ENCODE measurements at places on chromosomes 11 and 22.

DNA sequence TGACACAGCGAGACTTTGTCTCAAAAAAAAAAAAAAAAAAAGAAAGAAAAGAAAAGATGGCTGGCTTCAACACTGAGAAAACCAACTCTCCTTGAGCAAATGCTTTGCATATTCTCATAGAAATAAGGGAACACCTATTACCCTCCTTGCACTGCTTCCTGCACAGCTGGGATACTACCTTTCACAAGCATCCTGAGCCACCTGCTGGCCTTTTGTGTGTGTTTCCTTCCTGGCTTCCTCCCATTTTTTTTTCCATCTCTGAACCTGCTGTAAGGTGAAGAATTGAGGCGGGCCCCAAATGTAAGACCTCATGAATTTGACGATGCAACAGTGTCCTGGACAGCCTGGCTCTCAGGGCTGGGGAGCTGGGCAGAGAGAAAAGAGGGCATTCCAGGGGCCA is 1.9 kb upstream of the RFPL3 start:
- peak; percentile 55 for DNase-seq

- no peak for DNase-seq
Measured at GRCh38 chr11:91136631-91137030, 913.8 kb upstream of the CHORDC1 start.

- peak; percentile 7 for DNase-seq
Measured at GRCh38 chr11:94171693-94172440, 43.2 kb downstream of the PANX1 start.

DNA sequence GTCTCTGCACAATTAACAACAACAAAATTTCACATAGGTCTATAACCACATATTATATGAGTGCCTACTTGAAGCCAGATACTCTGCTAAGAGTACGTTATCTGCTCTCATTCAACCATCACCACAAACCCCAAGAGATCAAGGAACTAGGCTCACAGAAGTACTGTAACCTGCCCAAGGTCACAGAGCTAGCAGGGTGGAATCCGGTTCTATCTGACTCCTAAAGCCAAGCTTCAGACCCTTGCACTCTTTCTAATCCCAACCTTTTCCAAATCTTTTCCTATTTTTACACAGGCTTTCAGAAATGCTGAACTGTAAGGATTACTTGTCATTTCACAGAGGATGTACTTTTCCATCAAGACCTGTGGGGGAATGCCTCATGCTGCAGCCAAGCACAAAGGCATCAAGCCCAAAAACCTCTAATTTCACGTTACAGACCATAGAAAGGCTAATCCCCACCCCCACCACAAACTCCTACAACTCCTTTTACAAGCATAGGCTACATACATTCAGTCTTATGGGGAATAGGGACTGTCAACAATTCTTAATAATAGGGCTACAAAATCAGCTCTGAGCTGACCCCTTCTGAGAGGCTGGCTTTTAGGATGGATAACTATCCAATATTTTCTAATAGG is 927 bp downstream of the PRCP start:
- DNase-seq: no peak

DNA sequence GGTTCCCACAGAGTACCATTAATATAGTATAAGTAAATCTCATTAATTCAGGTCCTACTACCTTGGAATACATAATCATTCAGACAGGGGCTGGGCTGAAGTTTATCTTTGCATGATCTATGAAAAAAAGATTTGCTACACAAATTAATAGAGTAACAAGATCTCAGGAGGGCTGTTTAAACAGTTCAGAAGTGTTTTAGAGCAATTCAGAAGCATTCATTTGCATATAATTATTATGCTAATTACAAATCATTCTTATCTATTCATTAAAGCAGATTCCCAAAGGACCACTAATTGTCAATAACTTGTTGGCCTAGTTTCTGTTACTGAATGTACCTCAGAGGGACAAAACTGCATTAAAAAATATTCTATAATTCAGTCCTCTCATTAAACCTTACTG is 40.5 kb downstream of the PITPNB start:
- DNase-seq: no peak

GRCh38 chr11:95517453-95517852 is 272.1 kb downstream of the FAM76B start:
- DNase-seq: no peak

DNA sequence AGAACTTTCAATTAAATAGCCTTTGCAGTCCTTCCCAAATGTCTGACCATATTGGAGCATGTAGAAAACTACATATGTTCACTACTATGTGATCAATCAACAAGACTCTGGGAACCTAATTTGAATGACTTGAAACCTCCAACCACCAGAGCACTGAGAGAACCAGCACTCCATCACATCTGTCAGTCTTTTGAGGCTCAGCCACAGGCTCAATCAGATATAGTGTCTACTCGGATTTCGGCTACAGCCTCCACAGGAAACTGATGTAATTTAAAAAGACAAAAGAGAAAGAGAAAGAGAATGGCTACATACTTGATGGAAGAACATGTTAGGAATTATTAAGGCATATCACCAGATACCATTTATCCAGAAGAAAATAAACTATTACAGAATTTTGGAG is 859.0 kb downstream of the FAM181B start:
- no peak for DNase-seq

DNA sequence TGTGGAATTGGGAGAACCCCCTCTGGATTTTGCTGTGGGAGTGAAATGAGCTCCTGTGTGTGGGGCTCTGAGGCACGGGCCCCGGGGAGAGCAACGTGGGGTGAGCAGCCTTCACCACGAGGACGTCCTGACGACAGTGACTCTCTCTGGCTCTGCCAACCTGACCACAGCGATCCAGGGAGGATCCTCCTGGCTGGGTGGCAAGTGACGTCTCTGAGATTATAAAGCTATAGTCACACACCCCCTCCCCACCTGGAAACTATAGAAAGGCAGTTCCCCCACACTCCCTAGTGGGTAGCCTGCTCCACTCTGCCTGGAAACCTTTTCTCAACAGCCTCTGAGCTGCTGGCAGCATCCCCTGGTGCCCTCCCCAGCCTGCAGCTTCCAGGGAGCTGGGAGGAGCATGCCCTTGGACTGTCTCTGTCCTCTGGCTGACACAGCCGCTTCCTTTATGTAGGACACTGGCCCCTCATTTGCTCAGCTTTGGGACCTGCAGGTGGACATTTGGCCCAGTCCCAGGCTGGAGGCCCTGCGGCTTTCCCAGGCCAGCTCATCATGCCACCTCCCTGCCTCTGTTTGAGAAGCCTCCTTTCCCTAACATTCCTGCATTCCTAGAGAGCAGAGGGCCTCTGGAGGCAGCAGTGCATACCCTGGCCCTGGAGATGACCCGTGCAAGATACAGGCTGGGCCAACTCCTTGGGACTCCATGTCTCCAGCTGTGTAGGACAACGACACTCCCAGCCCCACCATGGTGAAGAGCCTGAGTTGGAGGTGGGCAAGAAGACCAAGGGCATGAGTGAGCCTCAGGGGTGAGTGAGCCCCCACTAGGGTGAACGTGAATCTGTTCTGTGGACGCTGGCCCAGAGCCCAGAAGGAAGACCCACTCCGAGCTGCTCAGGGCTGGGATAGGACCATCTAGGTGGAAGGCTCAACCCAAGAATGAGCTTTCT is 314.0 kb downstream of the NTM start:
- DNase-seq: no peak

- no peak for DNase-seq
Measured at GRCh38 chr11:3959015-3959902, 103.8 kb downstream of the STIM1 start.

DNA sequence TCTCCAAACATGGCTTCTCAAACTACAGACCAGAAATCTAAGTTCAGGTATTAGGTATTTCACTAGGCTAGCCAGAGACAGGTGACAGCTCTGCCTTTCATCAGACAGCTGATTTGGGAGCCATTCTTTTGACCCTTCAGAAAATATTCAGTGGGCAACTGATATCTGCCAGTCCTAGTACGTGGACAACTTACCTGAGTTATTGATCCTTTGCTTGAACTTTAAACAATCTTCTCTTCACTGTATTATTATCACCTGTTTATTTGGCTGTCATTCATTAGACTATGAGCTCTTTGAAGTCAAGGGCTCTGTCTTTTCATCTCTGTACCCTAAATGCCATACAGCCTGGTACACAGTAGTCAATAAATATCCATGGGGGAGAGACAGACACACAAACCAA is 17.2 kb downstream of the TRIM66 start:
- no peak for DNase-seq

DNA sequence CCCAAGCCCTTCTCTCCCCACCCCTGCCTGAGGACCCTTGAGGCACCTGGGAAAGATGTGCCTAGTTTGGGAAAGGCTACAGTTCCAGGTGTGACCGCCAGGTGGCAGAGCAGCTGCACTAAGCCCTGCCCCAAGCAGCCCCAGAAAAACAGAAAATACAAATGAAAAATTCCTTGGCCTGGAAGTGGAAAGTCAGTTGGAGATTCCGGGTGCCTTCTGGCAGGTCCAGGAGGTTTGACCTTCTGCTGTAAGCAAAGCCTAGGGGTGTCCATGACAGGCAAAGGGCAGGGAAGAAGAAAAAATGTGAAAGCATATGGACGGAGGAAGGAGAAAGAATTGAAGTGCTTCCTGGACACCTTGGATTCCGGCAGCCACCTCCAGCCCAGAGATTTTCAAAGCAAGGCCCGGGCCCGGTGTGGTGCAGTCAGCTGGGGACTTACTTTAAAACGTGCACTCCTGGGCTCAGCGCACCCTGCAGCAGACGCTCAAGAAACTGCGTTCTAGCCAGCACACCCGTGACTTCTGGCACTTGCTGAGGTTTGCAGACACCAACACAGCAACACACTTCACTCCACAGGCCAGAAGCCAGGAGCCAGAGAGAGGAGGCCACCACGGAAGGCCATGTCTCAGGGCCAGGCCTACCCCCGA is 37.3 kb upstream of the SLC22A12 start:
- DNase-seq: peak; percentile 17

DNA sequence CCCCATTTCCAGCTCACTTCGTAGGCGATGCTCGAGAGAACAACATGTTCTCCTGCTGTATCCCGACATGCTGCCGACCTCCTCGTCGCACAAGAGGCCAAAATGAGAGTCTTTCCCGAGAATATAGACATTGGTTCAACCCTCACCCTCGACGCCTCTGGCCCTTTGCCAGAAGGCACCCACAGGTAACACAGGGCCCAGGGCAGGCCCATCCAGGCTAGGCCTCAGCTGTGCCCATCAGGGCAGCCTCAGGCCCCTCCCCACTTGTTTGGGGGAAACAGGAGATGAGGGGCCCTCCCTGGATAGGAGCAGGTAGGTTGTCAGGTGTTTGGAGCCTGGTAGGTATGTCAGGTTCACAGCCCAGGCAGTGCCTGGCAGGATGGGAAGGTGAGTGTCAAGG is 2.7 kb upstream of the RGL4 start:
- DNase-seq: no peak

DNA sequence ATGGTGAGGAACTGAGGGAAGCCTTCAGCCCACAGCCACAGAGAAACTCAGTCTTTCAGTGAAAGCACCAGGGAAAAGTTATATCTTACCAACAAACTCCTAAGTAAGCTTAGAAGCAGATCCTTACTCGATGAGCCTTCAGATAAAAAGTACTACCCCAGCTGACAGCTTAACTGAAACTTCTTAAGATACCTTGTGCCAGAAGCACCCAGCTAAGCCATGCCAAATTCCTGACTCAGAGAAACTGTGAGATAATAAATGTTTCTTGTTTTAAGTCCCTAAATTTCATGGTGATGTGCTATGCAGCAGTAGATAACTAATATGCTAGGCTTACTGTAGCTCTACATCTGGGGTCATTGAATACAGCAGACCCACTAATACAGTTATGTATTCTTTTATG is 2025.0 kb downstream of the LRRC4C start:
- no peak for DNase-seq

Measured in NCI-H146 (cell line).